Brain microvascular endothelial cell (primary cell): ENCODE measurements at places on chromosomes 5 and 9.

DNA sequence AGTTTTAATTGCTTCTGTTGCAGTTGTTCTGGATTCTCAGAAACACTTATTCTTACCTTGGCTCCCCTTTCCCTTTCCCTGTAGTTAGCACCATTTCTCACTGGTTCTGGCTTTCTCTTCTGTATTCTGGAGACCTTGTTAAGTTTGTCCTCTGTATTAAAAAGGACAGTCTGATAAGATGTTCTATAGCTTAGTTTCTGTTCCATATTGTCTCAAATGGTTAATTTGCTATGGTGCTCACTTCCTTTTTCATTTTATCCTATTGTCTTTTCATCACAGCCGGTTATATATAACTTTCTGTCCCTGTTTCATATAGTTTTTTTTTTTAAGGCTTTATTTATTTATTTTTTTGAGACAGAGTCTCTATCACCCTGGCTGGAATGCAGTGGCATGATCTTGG lies 41.4 kb upstream of the KIAA1958 start:
- no peak for DNase-seq

- DNase-seq, result no peak
Observed at GRCh38 chr9:134341306-134341705, 15.1 kb downstream of the RXRA start.

GRCh38 chr9:130010151-130010988 lies 32.6 kb downstream of the FNBP1 start:
- DNase-seq, result no peak

- no peak for DNase-seq
Observed at GRCh38 chr9:37333288-37333687, 89.2 kb upstream of the GRHPR start.

- DNase-seq, result peak; percentile 10
Observed at GRCh38 chr5:39580702-39581453, 156.1 kb upstream of the DAB2 start.

- no peak for DNase-seq
Observed at GRCh38 chr9:74772121-74772520, 115.6 kb downstream of the TRPM6 start.

DNA sequence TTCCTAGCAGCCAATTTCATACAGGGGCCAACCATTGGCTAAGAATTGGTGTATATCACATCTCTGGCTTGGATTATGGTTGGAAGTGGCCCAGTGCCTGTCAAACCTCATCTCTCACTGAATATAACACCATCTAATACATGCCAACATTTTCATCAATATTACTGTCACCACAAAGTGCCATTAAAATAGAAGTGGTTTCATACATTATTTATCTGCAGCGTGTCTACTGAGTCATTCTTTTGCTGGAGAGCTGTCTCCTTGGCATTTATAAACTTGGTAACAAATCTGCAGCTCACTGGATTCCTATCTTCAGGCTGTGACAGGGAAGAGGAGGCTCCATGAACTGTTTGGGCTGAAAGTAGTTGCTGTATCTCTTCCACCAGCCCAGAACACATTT lies 70.9 kb downstream of the PTTG1 start:
- DNase-seq, result no peak

DNA sequence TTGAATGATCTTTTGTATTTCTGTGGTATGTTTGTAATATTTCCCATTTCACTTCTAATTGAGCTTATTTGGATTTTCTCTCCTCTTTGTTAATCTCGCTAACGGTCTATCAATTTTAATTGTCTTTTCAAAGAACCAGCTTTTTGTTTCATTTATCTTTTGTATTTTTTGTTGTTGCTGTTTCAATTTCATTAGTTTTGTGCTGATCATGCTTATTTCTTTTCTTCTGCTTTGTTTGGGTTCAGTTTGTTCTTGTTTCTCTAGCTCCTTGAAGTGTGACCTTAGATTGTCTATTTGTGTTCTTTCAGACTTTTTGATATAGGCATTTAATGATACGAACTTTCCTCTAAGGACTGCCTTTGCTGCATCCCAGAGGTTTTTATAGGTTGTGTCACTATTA lies 28.4 kb upstream of the SNCAIP start:
- no peak for DNase-seq

DNA sequence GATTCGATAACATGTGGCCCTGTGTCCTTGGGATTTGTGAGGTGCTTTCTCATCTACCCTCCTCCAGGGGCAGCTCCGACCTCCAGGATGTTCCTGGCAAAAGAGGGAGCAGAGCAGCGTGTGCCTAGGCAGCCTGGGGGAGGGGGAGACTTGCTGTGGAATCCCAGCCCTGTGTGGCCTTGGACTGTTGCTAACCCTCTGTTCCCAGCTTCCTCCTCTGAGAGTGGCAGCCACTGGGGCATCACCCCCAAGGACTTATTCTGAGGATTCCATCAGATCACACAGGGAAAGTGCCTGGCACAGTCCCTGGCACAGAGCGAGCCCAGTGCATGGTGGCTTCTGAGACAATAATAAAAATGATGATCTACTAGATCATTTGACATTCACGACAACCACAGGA lies 265.1 kb upstream of the MVB12B start:
- DNase-seq, result no peak

DNA sequence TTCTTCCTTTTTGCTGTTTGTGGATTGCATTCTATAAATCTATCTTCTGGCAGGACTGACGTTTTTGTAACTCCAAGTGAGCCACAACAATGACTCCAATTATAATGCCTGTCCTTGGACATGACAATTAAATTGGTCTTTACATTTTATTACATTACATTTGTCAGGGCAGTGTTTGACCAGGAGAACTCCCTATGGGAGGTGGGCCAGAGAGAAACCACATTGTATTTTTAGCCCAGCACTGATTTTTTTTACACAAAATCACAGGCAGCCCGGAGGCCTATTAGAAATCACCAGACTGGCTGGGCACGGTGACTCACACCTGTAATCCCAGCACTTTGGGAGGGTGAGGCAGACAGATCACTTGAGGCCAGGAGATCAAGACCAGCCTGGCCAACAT lies 99.1 kb upstream of the SMC5 start:
- DNase-seq, result no peak

DNA sequence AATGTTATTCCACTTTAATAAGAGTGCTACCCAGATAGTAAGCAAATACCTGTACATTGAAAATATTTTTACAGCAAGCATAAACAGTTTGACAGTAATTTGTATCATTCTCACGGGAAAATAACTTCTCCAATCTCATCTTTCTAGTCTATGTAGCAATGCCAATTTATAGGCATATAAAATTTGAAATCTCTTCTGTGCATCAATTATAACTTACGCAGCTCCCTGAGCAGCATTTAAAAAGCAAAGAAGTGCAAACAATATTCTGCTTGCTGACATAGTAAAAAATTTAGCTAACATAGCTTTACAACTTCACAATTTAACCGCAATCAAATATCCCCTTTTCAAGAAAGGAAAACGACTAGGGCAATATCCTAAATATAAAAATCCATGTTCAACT lies 257.3 kb downstream of the FBXL17 start:
- DNase-seq, result no peak

DNA sequence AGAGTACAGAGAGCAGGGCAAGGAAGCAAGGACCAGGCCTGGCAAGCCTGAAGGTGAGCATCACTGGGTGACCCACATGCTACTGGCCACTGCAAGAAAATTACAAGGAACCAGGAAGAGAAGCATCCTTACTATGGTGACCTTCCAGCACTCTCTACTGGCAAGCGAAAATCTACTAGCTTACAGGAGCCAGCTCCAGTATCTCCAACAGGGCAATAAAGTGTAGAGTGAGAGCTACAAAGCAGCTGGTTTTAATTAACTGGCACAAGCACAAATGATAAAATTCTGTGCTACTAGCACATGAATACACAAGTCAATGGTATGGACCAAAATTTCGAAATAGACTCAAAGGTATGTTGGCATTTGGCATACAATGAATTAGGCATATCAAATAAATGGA lies 113.3 kb upstream of the CAST start:
- DNase-seq, result no peak

GRCh38 chr9:89391585-89391984 lies 73.3 kb downstream of the SECISBP2 start:
- DNase-seq, result no peak

DNA sequence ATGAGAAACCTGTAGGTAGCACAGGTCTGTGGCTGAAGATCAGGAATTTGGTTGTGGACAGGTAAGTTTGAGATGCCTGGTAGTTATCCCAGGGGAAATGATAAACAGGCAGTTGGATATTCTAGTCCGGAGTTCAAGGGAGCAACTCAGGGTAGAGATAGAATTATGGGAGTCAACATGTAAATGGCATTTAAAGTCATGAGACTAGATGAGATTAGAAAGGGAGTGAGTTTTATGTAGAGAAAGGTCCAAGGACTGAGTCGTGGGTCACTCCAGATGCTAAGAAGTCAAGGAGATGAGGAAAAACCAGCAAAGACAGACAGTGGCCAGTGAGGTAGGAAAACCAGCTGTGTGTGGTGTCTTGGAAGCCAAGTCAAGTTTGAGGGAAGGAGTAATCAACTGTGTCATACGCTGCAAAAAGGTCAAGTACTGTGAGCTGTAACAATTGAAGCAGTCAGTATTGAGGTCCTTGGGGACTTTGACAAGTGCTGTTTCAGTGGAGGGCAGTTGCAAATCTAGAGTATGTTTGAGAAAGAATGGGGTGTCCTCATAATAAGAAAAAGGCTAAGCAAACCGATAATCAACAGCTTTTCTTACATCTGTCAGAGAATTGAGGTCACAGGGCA lies 18.2 kb downstream of the GNPDA1 start:
- no peak for DNase-seq

- no peak for DNase-seq
Observed at GRCh38 chr5:83564069-83564749, 92.7 kb downstream of the VCAN start.

GRCh38 chr5:116088062-116088461 lies 3.2 kb downstream of the COMMD10 start:
- DNase-seq, result no peak

DNA sequence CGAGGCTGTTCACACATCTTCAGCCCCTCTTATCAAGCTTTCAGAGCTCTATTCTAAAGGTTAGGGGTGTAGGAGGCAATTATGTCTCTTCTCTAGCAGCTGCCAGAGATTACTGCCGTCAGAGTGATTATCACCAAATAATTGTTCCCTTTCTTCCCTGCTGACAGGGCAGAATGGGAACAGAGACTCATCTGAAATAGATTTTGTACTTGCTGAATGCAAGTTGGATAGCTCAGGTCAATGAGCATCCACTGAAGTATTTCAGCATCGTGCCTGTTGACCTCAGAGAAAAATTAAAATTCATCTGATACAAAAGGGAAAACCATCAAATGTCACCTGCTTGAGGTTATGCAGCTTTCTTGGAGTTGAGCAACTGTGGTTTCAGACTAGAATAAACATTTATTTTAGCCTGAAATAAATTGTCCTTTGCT lies 213.7 kb upstream of the MAP3K1 start:
- DNase-seq, result no peak

DNA sequence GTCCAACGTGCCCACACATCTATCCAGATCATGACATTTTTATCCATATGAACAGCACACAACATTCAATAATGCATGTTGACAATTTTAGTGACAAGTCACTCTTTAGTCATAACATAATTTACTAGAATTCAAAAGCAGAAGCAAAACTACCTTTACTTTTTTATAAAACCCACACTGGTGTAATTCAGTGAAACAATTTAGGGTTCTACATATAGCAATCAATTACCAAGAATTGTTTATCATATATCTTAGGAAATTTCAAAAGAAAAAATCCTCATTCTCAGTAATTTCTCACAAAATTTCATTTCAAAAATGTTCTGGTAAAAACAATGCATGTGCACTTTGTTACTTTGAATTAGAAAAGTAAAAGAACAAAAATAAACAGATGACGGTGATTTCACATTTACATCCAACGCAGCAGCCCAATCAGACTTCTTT lies 12.6 kb downstream of the AUH start:
- DNase-seq, result no peak

GRCh38 chr5:151072630-151073025 lies 8.2 kb downstream of the TNIP1 start:
- DNase-seq, result peak; percentile 71

- DNase-seq, result no peak
Observed at GRCh38 chr9:4620057-4620765, 41.9 kb upstream of the PLPP6 start.

GRCh38 chr9:116516456-116516855 lies 170.6 kb upstream of the TRIM32 start:
- peak; percentile 9 for DNase-seq

DNA sequence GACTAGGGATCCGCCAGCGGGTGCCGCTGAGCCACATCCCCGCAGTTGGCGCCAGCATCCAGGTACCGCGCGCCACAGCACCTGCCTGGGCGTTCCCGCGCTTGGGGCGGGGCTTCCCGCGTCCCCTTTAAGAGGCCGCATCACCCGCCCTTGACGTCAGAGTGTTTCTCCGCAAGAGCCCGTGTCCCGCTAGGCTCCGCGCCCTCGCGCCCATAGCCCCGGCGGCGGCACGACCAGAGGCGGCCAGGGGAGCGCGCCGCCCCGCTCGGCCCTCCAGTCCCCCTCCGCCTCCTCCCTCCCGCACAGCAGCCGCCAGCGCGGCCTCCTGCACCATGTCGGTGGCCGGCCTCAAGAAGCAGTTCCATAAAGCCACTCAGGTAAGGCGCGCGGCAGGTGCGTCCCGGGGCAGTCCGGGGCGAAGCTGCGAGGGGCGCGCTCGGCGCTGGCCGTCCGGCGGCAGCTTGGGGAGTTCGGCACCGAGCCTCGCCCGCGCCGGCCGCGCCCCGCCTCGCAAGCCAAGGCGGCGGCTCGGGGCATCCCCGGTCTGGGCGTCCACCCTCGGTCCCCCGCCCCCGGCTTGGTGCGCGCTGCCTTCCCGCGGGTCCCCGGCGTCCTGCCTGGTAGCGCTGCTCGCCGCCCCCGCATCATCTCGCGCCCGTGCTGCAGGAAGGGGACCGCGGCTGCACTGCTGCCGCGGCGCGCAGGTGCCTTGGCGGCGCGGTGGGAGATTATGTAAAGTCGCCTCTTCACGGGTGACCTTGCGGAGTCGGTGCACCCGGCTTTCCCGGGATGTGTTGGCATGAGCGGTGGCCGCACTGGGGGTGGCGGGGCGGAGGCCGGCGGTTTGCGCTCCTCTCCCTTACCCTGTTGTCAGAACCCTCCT lies at the start of gene SH3GL2:
SH3GL2 (plus strand) TSS at position 156 of the 883 bp plus-strand sequence.
- DNase-seq, result peak; percentile 4

DNA sequence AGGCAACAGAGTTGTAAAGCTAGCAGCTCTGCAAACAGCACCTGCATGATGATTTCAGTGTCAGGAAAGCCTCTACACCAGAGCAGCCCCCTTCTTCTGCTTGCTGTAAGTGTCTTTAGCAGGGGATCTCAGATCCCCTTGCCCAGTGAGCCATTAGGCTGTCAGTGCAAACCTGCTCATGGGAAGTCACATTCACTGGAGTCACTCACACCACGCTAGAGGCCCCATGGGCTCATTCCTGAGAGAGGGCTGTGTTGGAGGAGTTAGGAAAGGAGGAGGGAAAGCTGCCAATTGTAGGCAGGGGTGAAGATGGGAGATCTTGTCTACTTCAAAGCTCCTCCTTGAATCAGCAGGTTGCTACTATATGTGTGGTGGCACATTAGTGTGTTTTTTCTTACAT lies 275.2 kb downstream of the SMARCA2 start:
- DNase-seq, result no peak

GRCh38 chr5:56852228-56853000 lies 37.1 kb downstream of the MAP3K1 start:
- no peak for DNase-seq

- peak; percentile 67 for DNase-seq
Observed at GRCh38 chr9:36328798-36329411, 70.7 kb upstream of the GNE start.

GRCh38 chr5:33690374-33691135 lies 201.2 kb downstream of the ADAMTS12 start:
- peak; percentile 90 for DNase-seq

- DNase-seq, result no peak
Observed at GRCh38 chr5:34536699-34537098, 119.4 kb upstream of the RAI14 start.

GRCh38 chr9:106704056-106704615 lies 158.8 kb upstream of the ZNF462 start:
- no peak for DNase-seq
